Astrocyte of the hippocampus (primary cell): ENCODE measurements at places on chromosomes 5 and 9.

GRCh38 chr5:117414926-117415325 is 840.3 kb upstream of the SEMA6A start:
- peak; percentile 2 for DNase-seq

DNA sequence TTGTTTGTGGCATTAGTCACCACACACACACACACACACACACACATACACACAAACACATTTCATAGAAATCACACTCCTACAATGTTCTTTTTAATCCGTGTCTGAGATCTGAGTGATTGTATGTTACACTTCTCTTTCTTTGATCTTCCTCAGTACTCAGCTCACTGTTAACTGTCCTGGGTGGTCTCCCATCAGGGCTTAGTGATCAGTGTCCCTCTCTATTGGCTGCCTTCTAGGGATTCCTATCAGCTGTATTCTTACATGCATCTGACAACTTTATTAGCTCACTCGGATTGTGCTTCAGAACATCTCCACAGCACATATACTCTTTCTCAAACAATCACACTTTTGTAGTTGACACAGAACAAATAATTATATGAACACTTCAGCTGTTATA is 170.2 kb upstream of the POU5F2 start:
- no peak for DNase-seq

DNA sequence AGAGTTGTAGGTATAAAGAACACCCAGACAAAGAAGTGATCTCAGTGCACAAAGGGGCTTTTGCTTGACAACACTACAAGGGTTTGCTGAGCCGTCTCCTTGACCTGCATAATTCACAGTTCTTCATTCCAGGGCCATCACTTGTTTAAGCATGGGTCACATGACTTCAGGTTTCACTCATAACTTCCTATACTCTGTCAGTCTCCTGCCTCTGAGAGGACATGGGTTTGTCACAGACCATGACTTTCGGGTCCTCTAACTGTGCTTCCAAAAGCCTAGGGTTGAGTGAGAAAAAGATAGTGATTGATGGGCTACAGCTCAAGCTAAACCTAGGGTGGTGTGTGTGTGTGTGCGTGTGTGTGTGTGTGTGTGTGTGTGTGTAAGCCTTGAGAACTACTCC is 166.4 kb downstream of the CDH6 start:
- DNase-seq = no peak

DNA sequence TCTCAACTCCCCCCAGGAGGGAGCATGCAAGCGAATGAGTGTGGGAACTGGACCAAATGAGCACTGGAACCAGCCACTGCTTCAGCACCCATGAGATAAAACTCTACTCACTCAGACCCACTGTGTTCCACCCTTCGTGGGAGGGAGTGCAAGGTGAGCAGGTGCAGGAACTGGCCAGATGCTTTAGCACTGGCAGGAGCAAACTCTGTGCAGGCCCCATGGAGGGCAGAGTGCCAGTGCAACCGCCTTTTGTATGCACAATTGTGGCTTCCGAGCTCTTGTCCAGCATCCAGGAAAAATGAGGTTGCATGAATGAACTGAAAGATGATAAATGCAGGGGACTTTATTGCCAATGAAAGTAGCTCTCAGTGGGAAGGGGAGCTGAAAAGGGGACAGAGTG is 67.4 kb upstream of the CCDC112 start:
- no peak for DNase-seq

- DNase-seq = no peak
Measured at GRCh38 chr5:179211068-179211467, 134.2 kb downstream of the ADAMTS2 start.

GRCh38 chr9:112341730-112342129 is 8.3 kb upstream of the PTBP3 start:
- DNase-seq = peak; percentile 74

DNA sequence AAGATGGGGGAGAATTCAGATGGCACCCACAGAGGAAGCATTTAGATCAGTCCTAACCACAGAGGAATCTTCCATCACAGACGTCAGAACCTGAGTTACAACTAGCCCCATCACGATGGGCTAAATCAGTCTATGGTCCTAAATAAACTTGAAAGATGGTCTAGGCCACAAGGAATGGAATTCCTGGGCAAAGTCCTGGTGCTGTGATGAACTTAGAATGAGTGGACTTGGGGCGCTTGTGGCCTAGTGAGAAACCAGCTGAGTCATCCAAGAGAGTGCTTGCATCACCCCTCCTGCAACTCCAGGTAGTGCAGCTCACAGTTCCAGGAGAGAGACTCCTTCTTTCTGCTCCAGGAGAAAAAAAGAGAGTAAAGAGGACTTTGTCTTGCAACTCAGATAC is 722.9 kb upstream of the RGMB start:
- peak; percentile 4 for DNase-seq

DNA sequence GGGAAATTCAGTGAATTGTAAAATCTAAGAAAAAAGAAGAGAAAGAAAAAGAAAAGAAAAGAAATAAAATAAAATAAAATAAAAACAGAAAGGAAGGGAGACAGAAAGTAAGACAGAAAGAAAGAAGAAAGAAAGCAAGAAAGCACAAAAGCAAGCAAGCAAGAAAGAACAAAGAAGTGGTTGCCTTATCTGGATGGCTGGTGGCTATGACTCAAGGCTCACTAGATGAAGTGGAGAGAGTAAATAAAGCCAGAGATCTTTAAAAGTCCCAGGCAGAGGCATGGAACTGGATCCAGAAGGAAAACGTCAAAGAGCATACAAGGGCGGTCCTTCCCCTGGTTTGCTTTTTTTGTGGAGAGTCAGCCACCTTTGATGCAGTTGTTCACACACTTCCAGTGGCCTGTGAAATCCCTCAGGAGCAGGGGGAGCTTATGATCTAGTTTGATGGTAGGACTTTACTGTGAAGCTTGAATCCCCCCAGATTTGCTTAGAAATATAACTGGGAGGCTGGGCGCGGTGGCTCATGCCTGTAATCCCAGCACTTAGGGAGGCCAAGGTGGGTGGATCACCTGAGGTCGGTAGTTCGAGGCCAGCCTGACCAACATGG is 176.7 kb upstream of the HMHB1 start:
- DNase-seq = peak; percentile 74

DNA sequence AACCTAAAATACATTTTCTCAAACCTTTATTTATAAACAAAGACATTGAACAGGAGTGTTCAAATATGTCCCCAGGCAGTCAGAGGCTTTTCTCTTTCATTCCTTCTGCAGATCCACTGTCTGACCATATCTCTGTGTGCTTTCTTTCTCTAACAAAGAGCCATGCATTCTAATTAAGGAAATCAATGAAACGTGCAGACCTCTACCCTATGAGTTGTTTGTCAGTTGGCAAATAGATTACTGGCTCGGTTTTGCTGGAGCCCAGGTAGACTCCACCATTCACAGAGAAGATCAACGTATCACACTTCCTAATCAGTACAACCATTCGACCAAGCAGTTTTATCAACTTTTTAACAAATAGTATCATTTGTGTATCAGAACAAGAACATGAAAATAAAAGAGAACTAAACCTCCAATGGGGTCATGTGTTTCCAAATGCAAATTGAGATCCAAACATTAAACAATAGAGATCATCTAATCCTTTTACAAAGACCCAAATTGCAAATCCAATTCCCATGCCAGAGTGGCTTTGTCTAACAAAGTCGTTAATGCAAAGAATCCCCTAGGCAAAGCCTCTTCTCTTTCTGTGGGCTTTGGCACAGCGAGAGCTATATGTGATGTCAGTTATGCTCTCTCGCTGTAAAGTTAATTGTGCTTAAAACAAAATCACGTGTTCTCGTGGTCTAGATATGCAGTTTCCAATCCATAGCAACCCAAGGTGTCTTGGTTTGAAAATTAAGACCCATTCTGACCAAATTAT is 16.8 kb downstream of the KLF4 start:
- DNase-seq = no peak

DNA sequence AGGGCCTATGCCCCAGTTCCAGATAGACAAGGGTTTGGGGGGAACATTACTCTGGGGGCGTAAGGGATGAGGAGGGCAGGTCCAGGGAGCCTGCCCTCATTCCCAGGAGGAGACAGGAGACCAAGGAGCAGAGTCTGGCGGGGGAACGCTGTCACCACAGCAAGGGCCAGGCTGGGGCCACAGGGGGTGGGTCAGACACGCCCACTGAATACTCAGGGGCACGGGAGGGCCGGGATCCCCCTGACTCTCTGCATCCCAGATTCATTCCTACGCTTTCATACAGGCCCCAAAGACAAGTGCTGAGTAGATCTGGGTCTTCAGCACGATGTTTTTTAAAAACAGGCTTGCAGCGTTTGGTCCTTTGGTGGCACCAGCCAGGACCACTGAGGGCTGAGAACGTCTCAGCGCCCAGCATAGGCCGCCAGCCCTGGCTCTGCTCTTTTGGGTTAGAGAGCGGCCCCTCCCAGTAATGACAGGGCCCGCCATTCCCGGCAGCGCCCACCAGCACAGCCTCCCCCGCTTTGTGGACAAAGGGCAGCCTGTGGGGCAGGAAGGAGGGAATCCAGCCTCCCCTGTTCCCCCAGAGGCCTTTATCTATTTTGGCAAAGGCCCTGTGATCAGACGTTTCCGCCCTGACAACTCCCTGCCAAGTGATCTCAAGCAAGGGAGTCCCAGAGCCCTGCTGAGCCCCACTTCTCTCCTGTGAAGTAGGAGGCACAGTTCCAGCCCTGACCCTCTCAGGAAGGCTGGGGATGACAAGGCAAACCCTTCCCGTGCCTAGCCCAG is 24.9 kb downstream of the NEK6 start:
- DNase-seq = peak; percentile 74

DNA sequence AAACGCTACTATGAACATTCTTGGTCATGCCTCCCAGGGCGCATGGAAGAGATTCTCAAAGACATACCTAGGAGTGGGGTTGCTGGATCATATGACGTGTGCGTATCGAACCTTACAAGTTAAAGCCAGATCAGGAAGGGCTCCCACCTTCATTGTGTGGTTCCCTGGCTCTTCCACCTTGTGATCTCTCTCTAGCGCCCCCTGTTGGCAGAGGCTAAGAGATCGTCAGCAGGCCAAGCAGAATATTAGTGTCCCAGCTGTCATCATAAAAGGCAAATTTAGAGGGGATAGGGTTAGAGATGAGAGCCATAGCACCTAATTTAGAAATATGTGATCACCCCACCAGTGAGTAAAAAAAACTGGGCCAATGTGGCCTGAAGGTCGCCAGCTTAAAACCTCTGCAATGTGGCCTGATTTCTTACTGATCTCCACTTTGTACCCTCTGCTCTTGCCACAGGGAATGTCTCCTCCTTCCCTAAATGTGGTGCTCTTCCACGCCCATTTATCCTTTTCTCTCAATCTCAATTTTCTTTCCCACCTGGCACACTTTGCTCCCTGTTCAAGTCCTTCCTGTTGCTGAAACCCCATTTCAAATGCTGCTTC is 91.7 kb upstream of the SHB start:
- DNase-seq = peak; percentile 51
